Astrocyte of the spinal cord (primary cell): ENCODE measurements at places on chromosomes 5 and 9.

GRCh38 chr5:80406980-80407734 lies 707 bp upstream of the ZFYVE16 start:
- no peak for DNase-seq

DNA sequence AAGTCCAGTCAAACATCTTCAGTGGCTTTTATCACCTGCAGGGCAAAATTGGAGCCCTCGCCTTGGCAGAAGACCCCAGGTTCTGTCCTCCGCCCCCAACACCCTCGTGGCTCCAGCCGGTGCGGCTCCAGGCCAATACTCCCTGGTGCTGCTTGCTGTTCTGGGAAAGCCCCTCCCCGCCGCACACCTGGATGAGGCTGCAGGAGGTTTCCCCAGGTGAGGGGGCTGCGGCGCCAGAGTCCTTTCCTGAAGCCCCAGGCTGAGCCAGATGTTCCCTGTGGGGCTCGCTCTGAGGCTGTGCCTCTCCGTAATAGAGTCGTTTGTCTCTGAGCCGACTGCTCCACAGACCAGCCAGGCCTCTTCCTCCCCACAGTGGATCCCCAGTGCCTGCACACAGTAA lies 375.4 kb upstream of the IRX1 start:
- no peak for DNase-seq

DNA sequence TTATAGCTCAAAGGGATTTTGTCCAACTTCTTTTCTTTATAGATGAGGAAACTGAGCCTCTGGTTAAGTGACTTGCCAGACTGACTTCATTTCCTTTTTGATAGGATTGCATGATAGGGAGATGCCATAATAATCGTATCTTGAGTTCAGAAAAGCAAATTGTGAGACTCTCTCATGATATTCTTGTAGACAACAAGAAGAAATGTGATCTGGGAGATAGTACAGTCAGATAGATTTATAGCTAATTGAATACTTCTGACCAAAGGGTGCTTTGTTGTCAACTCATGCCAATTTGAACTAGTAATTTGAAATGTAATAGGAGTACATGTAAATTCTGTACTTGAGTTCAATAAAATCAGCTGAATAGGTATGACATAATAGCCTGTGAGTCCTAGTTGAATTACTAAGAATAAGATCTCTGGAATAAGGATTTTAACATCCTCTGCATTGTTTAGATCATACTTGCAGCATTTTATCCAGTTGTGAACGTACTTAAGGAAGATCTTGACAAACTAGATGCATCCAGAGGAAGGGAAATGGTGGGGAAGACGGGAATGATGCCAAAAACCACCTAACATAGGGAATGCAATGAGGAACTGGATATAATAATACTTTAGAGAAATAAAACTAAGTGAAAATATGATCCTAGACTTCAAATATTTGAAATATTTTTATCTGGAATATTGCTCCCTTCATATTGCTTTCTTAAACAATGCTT lies 25.5 kb downstream of the CWC27 start:
- DNase-seq: no peak

DNA sequence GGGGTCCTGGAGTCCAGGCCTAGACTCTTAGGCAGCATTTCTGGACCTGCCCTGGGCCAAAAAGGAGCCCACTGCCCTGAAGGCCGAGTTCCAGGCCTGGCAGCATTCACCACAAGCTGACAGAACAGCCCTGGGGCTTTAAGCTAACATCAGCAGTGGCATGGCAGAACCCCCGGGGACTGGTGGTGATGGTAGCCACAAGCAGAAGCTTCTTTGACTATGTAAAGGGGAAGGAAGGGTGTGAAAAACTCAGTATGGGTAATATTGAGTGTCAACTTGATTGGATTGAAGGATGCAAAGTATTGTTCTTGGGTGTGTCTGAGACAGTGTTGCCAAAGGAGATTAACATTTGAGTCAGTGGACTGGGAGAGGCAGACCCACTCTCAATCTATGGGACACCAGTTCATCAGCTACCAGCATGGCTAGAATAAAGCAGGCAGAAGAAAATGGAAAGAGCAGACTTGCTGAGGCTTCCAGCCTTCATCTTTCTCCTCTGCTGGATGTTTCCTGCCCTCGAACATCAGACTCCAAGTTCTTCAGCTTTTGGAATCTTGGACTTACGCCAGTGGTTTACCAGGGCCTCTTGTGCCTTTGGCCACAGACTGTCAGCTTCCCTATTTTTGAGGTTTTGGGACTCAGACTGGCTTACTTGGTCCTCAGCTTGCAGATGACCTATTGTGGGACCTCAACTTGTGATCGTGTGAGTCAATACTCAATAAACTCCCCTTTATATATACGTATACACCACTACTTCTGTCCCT lies 661.0 kb upstream of the C9orf72 start:
- no peak for DNase-seq

DNA sequence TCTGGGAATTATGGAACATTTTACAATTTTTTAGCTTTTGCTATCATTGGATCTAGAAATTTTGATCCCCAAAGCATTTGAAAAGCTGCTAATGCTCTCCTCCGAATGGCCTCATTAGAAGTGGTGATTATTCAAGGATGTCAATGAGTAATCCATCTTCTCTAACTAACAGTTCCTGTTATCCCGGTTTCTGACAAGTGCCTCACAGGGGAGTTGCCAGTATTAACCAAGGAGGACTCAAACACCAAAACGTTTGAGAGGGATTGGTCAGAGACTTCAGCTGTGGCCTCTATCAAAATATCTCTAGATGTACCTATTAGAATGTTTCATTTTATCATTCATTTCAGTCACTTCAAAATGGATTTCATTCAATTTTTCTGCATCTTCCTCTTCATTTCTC lies 208.3 kb upstream of the ITGA1 start:
- no peak for DNase-seq

DNA sequence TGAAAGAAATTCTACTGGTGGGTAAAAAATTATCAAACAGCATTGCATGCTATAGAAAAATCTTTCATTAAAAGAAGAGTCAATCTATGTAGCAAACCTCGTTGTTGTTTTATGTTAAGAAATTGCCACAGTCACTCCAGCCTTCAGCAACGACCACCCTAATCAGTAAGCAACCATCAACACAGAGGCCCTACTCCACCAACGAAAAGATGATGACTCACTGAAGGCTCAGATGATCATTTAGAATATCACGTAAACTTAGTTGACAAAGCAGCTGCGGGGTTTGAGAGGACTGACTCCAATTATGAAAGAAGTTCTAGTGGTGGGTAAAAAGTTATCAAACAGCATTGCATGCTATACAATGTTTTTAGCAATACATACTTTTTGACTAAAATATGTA lies 242.6 kb downstream of the DRD1 start:
- no peak for DNase-seq

GRCh38 chr9:35518225-35518821 lies 28.4 kb downstream of the RUSC2 start:
- peak; percentile 88 for DNase-seq

GRCh38 chr5:77319117-77319804 lies 108.8 kb downstream of the PDE8B start:
- no peak for DNase-seq

DNA sequence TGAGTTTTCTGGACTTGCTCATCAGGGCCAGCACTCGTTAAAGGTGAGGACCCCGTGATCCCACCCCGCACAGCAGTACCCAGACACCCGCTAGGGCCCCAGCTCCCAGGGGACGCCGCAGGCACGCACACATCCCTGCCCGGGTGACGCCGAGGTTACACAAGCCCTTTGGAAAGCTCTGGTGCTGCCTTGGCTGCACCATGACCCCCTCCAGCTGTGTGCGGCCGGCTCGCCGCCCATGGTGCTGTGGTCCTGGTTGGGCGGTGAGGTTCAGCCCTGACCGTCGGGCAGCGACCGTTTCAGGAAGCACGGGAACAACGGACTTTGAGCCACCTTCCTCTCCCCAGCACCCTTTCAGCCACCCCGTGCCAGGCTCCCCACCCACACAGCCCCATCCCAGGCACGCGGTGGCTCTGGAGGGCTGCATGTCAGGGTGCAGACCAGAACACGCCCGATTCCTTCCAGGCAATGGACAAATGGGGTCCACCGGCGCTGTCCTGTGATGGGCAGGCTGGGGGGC lies 7.5 kb upstream of the SLC12A7 start:
- no peak for DNase-seq

DNA sequence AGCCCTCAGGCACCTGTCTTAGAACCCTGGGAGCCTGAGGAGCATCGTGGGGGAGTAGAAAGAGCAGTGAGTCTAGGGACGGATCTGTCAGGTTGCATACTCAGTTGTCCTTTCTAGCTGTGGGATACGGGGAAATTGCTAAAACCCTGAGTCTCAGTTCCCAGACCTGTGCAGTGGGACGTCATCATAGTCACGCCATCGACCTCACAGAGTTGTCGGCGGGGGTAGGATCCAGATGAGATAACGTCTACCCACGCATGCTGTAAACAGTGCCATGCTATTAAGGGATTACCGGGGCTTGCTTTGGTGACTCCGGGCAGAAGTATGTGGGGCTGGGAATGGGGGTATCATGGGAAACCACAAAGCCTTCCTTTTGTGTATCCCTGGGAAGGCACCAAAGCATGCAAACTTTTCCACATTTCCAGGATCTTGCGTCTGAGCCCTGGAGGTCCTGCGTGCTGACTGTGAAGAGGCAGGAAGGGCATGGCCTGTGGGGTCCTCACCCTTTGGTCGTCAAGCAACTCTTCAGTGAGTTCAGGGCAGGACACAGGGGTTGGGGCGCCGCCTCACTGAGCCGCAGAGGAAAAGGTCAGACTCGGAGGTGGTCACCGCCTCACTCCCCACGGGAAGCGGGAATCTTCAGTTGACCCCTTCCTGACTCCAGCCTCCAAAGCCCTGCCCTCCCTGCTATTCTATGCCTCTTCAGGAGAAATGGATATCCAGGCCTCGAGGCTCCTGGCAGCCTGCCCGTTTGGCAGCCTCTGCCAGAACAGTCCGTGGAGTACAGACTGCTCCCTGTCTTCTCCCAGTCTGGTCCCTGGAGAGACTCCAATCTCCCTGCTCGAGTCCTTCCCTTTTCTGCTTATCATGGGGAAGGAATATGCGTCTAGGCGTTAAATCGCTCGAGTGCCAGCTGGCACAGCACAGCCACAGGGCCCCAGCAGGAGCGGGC lies 186.8 kb upstream of the KLF9 start:
- peak; percentile 96 for DNase-seq

GRCh38 chr9:79264041-79264440 lies 307.7 kb upstream of the TLE4 start:
- DNase-seq: no peak

GRCh38 chr9:131116281-131117120 lies 8.9 kb upstream of the NUP214 start:
- peak; percentile 7 for DNase-seq

DNA sequence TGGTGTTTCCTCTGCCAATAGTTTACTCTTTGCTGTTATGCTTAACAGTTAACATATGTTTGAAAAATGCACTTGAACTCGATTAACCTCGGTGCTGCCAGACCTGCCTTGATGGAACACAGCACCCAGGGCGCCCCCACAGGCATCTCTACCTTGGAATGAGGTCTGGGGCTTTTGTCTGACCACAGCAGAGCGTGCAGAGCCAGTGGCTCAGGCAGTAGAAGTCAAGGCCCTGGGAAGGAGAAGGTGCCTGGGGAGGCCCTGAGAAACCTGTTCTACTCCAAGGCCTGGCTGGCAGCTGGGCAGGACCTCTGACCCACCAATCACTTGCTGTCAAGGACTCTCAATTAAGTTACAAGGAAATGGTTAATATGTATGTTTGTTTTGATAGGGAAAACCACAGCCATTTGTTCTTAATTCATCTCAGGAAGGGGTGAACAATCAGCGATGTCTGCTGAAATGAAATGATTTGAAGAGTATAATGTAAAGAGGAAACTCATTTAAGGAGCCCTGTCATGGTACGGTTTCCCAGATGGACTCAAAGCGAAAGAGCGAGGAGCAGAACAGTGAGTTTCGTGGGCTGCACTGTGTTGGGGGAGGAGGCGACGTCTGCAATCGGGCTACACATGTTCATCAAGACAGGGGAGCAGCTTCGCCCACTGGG lies 21.9 kb downstream of the MACROH2A1 start:
- DNase-seq: no peak

- DNase-seq: no peak
Observed at GRCh38 chr9:26637101-26637500, 255.5 kb downstream of the CAAP1 start.

- DNase-seq: no peak
Observed at GRCh38 chr5:2901096-2901495, 149.6 kb upstream of the IRX2 start.
